CD4-positive, alpha-beta T cell (primary cell): ENCODE measurements at places on chromosomes 6 and 20. TPM values are rescaled to one million over a fixed set of nuclear protein-coding genes. Genes with fewer than 3 reads are reported as not detected.
A peak's percentile ranks its signal among the peaks of the same experiment; 100 is the strongest.

DNA sequence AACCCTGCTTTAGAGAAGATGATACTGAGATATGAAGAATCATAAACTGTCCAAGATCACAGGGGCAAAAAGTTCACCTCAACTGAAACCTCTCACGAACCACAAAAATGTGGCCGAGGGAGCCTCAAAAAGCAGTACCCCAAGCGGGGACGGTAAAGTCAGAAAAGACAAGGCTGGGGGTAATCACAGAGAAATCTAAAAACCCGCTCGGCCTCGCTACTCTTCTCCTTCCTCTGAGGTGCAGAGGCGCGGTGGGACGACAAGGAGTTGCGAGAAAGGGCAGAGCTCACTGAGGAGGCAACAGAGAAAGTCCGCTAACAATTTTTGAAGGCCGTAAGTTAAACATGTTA lies 356 bp upstream of the IRAK1BP1 start:
- no peaks in the 10 kb centered on the region for H3K36me3 ChIP-seq
- H3K27ac ChIP-seq, result peak overlapping the region; percentile 42
- peak overlapping the region; percentile 82 for H3K4me3 ChIP-seq
- DNase-seq, result no peak

DNA sequence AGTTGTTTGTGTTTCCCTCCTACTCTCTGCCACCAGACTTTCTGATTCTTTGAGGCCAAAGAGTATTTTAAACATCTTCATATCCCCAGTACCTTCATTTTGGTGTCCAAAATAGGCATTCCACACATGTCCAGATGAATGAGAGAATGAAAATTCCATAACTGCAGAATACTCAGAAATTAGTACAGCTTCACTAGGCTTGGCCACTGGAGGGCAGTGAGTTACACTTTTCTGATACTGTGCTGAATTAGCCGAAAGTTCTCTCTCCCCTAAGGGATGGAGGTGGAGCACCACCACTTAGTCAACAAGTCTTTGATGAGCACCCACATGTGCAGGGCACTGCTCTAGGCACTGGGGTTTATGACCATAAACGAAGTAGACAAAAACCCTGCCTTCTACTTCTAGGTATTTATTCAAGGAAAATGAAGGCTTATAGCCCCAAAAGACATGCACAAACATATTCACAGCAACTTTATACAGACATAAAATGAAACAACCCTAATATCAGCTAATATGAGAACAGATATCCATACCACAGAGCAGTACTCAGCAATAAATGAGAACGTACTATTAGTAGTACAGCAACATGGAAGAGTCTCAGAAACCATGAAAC lies 46.1 kb upstream of the TMEM217 start:
- DNase-seq, result no peak
- no peaks in the 10 kb centered on the region for H3K27me3 ChIP-seq
- no peak overlapping the region for H3K4me3 ChIP-seq
- H3K4me1 ChIP-seq, result no peaks in the 10 kb centered on the region
- H3K27ac ChIP-seq, result no peak overlapping the region

Gene RGS17
- total RNA-seq, result not detected

GRCh38 chr6:15508931-15509330 lies 153.9 kb downstream of the DTNBP1 start:
- H3K36me3 ChIP-seq, result peaks cover 94% of the 10 kb centered on the region
- no peak overlapping the region for H3K4me3 ChIP-seq
- no peak overlapping the region for H3K27ac ChIP-seq
- no peaks in the 10 kb centered on the region for H3K4me1 ChIP-seq

- H3K27ac ChIP-seq, result no peak overlapping the region
- peaks cover 5% of the 10 kb centered on the region for H3K27me3 ChIP-seq
- H3K4me3 ChIP-seq, result no peak overlapping the region
- no peak for DNase-seq
- H3K36me3 ChIP-seq, result no peaks in the 10 kb centered on the region
Measured at GRCh38 chr20:64107736-64108457, 532 bp upstream of the NPBWR2 start.

Gene MATN4
- total RNA-seq, result not detected

DNA sequence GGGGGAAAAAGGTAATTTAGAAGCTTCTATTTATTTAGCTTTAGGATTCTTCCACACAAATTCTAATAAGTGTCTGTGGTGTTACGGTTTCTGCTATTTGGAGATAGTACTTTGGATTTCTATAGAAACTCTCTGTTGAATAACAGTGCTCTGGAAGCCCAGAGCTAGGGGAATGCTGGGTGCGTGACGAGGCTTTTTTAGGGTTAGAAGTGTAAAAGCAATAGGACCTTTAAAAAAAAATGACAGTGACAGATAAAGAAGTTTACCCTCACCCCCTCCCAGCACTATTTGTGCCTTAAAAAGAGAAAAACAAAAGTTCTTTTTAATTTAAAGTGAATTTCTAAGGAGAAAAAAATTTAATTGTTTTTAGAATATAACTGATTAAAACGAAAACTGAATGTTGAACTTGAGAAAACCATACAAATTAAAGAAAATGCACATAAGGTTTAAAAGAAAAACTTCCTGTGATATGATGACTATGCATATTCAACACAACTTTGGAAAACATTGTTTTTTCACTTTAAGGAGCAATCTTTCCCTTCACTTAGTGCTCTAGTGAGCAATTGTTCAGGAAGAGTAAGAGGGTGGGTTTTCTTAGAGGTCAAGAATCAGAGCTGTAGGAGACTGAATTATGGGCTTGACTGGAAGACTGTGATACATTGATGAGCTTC lies 89.6 kb upstream of the RIPOR2 start:
- peaks cover 35% of the 10 kb centered on the region for H3K4me1 ChIP-seq
- DNase-seq, result no peak
- no peak overlapping the region for H3K4me3 ChIP-seq

Gene CST11
- not detected for total RNA-seq

DNA sequence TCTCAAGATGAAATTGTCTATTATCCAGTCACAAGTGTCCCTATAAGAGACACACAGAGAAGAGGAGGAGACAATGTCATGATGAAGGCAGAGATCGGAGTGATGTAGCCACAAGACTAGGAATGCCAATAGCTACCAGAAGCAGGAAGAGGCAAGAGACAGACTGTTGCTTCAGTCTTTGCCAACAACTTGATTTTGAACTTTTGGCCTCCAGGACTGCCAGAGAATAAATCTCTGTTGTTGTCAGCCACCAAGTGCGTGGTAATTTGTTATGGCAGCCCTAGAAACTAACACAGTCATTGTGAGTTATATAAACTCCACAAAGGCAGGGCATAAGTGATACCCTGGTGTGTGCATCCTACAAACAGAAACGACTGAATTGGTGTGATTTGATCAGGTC lies 517.0 kb downstream of the BTBD3 start:
- H3K27ac ChIP-seq, result no peak overlapping the region
- DNase-seq, result no peak
- no peaks in the 10 kb centered on the region for H3K36me3 ChIP-seq
- no peaks in the 10 kb centered on the region for H3K4me1 ChIP-seq
- H3K27me3 ChIP-seq, result no peaks in the 10 kb centered on the region

Gene ZSCAN26
- 6.2 TPM for total RNA-seq

Gene FAM209B
- total RNA-seq, result 3.1 TPM

- no peak overlapping the region for H3K4me3 ChIP-seq
- H3K4me1 ChIP-seq, result peaks cover 17% of the 10 kb centered on the region
- no peak overlapping the region for H3K27ac ChIP-seq
- H3K27me3 ChIP-seq, result no peaks in the 10 kb centered on the region
- H3K36me3 ChIP-seq, result no peaks in the 10 kb centered on the region
Measured at GRCh38 chr6:108291091-108291490, 3.8 kb upstream of the AFG1L start.

GRCh38 chr6:43713643-43714310 lies 26.2 kb upstream of the MRPS18A start:
- no peaks in the 10 kb centered on the region for H3K36me3 ChIP-seq
- no peak for DNase-seq
- H3K4me1 ChIP-seq, result no peaks in the 10 kb centered on the region

- no peak for DNase-seq
- H3K27ac ChIP-seq, result no peak overlapping the region
- no peaks in the 10 kb centered on the region for H3K4me1 ChIP-seq
- H3K36me3 ChIP-seq, result no peaks in the 10 kb centered on the region
Measured at GRCh38 chr6:136401749-136402148, 112.1 kb upstream of the BCLAF1 start.

DNA sequence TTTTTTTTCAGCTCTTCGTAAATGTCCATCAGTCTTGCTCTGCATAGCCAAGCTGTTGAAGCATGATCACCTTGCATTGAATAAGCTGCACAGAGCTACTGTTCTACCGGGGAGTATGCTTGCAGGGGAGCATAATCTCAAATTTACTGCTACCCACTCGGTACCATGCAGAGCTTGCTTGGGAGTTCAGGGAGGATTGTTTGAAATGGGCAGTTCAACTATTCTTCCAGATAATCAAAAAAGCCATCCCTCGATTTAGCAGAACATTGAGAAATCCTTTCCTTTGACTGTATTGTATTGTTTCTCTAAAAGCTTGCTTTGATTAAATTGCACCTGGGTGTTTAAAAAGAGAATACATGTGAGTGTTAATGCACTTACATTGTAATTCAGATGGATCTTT lies 332.6 kb downstream of the UTRN start:
- H3K4me3 ChIP-seq, result no peak overlapping the region
- H3K4me1 ChIP-seq, result no peaks in the 10 kb centered on the region
- H3K27me3 ChIP-seq, result no peaks in the 10 kb centered on the region
- no peak for DNase-seq

DNA sequence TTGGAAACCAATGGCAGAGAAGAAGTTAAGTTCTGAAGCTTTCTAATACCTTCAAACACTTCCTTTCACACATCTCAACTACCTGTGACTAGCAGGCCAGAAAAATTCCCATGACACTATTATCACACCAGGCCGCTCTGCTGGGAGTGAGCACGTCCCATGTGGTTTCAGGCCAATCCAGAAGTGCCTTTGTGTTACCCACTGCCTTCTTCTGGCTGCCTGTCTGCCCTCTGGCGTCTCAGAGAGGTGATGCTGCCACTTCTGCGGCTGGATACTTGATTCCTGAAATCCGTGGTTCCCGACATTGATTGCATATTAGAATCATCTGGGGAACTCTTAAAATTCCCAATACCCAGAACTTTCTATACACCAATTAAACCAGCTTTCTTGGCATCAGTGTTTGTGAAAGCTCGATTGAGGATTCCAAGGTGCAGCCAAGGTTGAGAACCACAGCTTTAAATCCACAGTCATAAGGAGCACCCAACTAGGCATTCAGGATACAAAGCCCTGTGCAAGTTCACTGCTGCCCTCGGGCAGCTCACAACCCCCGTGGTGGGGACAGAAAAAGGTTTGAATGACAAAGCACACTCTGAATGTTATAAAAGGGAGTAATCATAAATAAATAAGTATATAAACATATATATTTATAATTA lies 65.6 kb downstream of the STMND1 start:
- H3K27ac ChIP-seq, result no peak overlapping the region
- DNase-seq, result no peak
- H3K27me3 ChIP-seq, result no peaks in the 10 kb centered on the region
- H3K36me3 ChIP-seq, result no peaks in the 10 kb centered on the region
- H3K4me1 ChIP-seq, result no peaks in the 10 kb centered on the region

Gene LHFPL5
- total RNA-seq, result not detected

GRCh38 chr6:159203304-159204005 lies 34.3 kb downstream of the FNDC1 start:
- H3K27ac ChIP-seq, result no peak overlapping the region
- H3K4me3 ChIP-seq, result no peak overlapping the region
- no peaks in the 10 kb centered on the region for H3K36me3 ChIP-seq
- H3K4me1 ChIP-seq, result no peaks in the 10 kb centered on the region

DNA sequence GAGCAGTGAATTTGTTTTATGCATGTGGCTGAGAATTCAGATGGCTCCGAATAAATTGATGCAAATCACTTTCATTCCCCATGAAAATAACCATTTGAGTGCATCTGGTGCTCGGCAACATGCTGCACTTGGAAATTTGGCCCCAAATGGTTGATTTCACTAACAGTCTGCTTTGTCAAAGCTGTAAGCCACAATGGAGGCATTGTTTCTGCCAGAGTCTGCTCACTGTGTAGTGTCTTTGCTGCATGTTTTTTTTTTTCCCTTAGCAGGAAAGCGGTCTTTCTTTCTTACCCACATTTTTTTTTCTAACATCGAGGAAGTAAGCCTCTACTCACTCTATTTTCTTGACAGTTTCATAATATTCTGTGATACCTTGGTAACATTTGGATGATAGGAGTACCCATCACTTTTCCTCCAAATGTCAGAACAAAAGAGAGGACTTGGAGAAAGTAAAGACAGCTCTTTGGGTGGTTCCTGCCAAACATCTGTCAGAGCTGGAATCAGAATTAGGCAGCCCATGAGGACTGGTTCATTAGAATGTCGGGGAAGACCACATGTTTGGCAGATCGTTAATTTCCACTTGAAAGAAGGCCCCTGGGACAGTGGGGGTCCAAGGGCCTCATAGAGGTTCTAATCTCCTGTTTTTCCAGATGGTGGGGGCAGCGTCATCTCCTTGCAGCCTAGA lies 149.5 kb downstream of the DOK5 start:
- H3K27ac ChIP-seq, result no peak overlapping the region
- H3K36me3 ChIP-seq, result no peaks in the 10 kb centered on the region
- H3K27me3 ChIP-seq, result no peaks in the 10 kb centered on the region

DNA sequence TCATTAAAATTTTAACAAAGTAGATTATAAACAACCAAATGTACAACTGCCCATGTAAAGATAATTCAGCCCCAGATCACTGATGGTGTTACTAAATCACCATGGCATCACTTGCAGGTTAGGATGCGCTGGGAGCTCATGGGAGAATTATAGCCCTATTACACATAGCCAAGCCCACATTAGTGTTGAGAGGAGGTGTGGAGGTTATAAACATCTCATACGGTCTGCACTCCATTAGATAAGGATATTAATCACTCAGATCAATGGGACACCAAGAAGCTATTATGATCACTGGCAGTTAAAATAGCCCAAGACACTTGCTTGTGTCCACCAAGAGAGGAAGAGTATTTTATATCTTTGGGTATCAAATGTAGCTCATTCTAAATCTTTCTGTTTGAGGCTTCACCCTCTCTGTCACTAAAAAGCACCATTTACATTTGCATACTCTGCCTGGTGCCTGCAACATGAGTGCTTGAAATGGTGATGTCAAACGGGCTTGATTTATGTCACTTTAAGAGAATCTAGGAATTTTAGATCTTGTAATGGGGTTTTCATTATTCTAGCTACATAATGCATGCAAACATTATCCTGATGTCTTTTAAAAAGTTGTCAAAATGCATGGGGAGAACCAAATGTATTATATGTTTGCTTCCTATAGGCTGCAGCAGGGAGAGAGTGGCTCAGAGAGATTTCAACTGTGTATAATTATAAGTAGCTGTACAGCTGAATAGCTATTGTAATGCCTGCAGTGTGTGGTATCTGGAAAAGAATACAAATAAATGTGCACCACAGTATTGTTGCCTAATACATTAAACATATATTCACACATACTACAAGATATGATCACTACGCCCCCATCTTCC lies 654.1 kb upstream of the MARCKS start:
- H3K27ac ChIP-seq, result no peak overlapping the region
- no peaks in the 10 kb centered on the region for H3K4me1 ChIP-seq
- DNase-seq, result no peak

Gene CHMP4B
- total RNA-seq, result 44.2 TPM

DNA sequence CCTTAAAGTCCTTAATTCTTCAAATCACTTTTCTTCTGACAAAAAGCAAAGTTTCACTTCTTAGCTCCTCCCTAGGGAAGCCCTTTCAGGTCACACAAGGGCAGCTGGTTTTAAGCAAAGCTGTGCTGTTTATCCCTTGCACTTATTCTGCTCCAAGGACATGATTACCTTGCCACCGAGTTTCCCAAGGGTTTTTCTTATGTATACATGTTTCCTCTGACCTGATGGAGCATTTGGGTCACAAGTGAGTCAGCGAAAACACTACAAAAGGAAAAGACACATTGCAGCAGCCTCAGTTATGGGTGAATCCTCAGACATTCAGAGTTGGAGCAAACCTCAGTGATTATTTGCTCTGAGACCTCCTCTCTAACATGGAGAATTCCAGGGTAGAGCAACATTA lies 26.6 kb upstream of the ILRUN start:
- no peaks in the 10 kb centered on the region for H3K27me3 ChIP-seq
- no peaks in the 10 kb centered on the region for H3K4me1 ChIP-seq
- DNase-seq, result no peak

Gene DSP
- total RNA-seq, result 0.14 TPM
